Prostate gland (tissue), 2 donors: ENCODE measurements at places on chromosomes 5 and 9. TPM values are rescaled to one million over a fixed set of nuclear protein-coding genes. Genes with fewer than 3 reads are reported as not detected.

GRCh38 chr9:114889802-114890224 is 40.6 kb downstream of the TNFSF8 start:
- no peak for DNase-seq

DNA sequence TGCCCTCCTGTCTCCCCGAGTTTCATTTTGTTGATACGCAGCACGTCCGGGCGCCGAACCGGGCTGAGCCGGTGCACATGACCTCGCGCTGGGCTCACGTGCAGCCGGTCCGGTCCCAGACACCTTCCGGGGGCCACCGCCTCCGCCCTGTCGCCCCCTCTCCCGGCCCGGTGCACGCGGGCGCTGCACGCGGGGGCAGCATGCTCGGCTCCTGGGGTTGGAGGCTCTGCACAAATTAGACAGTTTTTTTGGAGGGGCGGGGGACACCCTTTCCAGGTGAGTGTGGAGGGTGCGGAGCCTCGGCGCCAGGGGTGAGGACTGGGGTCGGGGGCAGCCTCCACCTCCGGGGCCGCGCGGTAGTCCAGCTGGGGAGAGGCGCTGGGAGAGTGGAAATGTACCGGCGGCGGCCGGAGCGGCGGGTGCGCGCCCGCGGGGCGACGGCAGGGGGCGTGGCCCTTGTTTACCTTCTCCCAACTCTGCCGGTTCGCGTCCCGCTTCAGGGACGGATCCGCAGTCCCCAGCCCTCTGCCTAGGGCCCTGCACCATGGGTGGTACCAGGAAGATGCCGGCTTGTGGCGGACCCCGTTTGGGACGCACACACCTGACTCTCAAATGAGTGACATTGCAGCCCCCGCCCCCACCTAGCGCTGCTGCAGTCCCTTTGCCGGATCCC is 1.1 kb downstream of the JADE2 start:
- DNase-seq = peak; percentile 73

GRCh38 chr9:127489471-127490115 is 38.3 kb downstream of the LRSAM1 start:
- no peak for DNase-seq

The LRRC14B gene
- total RNA-seq = not detected

The SOX30 gene
- total RNA-seq = not detected
